Activated CD8-positive, alpha-beta memory T cell treated with anti-CD3 and anti-CD28 coated beads for 36 hours (primary cell): ENCODE measurements at places on chromosomes 16 and 17. TPM values are rescaled to one million over a fixed set of nuclear protein-coding genes. Genes with fewer than 3 reads are reported as not detected.

The LGALS9 gene
- 8.4 TPM for total RNA-seq

The TEX14 gene
- total RNA-seq: 0.25 TPM

The ST6GALNAC1 gene
- total RNA-seq: not detected

The CCL3 gene
- 1,540 TPM for total RNA-seq

The TMEM92 gene
- not detected for total RNA-seq

The NPTX1 gene
- 0.48 TPM for total RNA-seq

The PMFBP1 gene
- 0.73 TPM for total RNA-seq

The ASPA gene
- not detected for total RNA-seq

The MPDU1 gene
- 106 TPM for total RNA-seq

The MVP gene
- 42.2 TPM for total RNA-seq

The TMEM88 gene
- 5.9 TPM for total RNA-seq

The KRTAP4-5 gene
- total RNA-seq: not detected

The FBXO39 gene
- not detected for total RNA-seq
